ENCODE measurements at places on chromosomes 16 and 17.

GRCh38 chr16:27628241-27628942, 78.4 kb downstream of the KATNIP start:
- DNase-seq = no peak

DNA sequence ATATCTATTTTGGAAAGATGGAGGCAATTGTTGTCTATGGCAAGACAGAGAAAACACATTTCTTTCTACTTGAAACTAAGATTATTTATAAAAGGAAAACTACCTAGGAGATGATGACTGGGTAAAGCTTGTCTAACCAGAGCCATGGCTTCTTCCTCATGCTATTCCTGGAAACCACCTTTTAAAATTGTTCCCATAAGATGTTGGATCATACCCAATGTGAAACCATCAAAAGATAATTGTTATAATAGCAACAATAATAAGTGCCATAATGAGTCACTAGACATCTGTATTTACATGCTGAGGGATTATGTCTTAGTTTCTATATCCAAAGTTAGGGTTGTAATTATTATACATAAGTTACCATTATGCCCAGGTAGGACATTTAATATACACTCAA, 428.4 kb downstream of the KCNJ2 start:
- no peak for DNase-seq

DNA sequence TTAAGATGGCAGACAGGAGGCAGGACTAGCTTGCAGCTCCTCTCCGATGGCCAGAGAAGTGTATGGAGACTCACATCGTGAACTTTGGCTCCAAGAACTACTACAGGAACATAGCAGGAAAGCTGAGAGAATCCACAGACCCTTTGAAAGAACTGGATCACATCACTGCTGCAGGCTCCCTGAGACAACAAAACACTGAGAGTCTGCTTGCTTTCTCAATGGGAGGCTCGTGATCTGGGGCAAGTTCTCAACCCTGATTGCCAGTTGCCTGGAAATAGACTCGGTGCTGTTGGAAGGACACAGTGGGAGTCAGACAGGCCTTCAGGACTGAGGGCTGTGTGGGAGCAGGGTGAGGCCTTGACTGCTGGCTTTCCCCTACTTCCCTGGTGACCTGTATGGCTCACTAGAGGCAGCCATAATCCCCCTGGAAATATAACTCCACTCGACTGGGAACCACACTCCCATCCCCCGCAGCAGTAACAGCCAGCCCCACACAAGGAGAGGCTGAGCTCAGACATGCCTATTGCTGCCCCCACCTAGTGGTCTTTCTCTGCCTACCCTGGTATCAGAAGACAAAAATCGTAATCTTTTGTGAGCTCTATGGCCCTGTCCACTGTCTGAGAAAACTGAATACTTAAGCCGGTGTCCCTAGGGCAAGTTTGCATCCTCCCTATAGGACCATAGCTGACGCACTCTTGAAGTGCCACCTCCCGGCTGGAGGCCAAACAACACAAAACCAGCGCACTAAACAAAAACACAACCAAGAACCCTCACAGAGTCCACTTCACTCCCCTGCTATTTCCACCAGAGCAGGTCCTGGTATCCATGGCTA, 238.4 kb downstream of the CEP112 start:
- no peak for DNase-seq

GRCh38 chr16:22075043-22075757, 17.1 kb upstream of the VWA3A start:
- DNase-seq = no peak

- DNase-seq = peak; percentile 18
Measured at GRCh38 chr17:57747221-57748017, 2.3 kb upstream of the CCDC182 start.

DNA sequence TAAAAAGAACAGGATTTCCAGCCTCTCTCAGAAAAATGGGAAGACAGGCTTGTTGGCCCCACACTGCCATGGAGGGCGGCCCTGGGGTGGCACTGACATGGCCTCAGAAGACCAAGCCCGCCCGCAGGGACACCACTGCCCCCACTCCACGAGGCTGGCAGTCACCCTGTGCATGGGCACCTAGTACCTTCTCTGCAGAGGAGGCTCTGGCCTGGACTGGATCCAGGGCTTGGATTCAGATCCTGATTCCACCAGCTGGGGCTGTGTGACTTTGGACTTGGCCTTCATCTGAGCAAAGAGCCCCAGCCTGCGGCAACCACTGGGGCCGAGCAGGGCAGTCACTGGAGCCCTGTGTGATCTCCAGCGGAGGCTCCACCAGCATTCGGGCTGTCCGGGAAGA, 16.8 kb upstream of the FASN start:
- DNase-seq = no peak

DNA sequence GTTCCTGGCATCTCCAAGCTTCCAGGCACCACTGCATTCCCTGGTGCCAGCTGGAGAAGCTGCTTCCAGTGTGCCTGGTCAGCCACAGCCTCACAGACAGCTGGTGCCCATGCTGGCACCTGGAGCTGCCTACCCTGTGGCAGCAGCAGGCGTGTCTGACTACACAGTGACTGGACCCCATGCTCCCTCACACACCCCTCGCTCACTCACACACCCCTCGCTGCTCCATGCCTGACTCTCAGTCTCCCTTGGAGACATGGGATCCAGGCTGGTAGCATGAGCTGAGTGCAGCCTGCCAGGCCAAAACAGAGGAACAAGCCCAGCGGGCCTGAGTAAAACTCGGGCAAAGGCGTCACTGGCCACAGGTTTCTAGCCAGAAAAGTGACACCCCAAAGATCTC, 59.1 kb upstream of the SMIM36 start:
- no peak for DNase-seq

Measured in stimulated activated CD4-positive, alpha-beta T cell treated with anti-CD3 and anti-CD28 coated beads, Interleukin-4, amount 100 ng/mL, for 48 hours (primary cell).